Activated T-cell treated with anti-CD3 and anti-CD28 coated beads for 4 hours (primary cell): ENCODE measurements at places on chromosomes 1 and 21.

GRCh38 chr1:11741919-11742558 lies 6.1 kb downstream of the AGTRAP start:
- DNase-seq: no peak

- DNase-seq: no peak
These were observed 92.1 kb upstream of the EDN2 start for GRCh38 chr1:41576620-41577019.

GRCh38 chr1:183946320-183946613 lies 91.3 kb downstream of the COLGALT2 start:
- no peak for DNase-seq

- DNase-seq: no peak
These were observed 68.0 kb downstream of the PDE9A start for GRCh38 chr21:42721341-42721824.

GRCh38 chr1:29825941-29826415 lies 589.7 kb downstream of the PTPRU start:
- DNase-seq: no peak

DNA sequence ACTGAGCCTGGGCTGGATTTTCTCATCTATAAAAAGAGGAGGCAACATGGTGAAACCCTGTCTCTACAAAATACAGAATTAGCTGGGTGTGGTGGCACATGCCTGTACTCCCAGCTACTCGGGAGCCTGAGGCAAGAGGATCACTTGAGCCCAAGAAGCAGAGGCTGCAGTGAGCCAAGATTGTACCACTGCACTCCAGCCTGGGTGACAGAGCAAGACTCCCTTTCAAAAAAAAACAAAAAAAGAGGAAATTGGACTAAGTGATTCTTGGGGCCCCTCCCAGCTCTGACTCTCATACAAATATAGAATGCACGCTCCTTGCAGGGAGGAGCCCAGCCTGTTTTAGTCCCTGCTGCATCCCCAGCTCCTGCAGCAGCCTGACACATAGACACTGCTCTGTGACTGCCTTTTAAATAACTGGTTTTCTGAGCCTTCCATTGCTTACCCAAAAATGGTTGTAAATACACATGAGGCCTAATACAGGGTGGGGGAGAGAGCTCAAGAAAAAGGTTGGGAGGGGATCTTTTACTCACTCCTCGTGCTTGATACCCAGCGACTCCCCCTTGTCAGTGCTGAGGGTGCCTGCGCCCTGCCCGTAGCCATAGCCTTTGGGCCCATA lies 17.2 kb downstream of the CSRP1 start:
- DNase-seq: no peak

- no peak for DNase-seq
These were observed 34.0 kb upstream of the MEF2D start for GRCh38 chr1:156534424-156535060.

DNA sequence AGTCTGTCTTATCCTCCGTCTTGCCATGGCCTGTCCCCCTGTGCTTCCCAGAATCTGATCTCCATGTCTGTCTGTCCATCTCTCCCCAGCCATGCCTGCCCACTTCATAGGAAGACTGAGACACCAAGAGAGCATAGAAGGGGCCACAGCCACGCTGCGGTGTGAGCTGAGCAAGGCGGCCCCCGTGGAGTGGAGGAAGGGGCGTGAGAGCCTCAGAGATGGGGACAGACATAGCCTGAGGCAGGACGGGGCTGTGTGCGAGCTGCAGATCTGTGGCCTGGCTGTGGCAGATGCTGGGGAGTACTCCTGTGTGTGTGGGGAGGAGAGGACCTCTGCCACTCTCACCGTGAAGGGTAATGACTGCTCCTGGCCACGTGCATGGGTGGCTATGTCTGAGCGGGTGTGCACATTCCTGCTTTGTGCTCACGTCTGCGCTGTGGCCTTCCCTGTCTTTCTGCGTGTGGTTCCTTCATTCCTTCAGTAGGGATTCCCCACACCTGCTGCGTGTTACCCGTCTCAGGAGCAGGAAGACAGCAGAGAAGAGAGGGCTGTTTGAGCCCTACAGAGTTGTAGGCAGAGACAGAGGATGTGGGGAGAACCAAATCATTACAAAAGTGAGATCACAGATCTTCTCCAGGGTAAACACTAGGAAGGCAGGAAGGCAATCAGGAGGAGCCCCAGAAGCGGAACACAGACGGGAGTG lies 80.8 kb downstream of the OBSCN start:
- DNase-seq: no peak

- no peak for DNase-seq
These were observed 13.9 kb downstream of the PLA2G2F start for GRCh38 chr1:20153000-20153418.

DNA sequence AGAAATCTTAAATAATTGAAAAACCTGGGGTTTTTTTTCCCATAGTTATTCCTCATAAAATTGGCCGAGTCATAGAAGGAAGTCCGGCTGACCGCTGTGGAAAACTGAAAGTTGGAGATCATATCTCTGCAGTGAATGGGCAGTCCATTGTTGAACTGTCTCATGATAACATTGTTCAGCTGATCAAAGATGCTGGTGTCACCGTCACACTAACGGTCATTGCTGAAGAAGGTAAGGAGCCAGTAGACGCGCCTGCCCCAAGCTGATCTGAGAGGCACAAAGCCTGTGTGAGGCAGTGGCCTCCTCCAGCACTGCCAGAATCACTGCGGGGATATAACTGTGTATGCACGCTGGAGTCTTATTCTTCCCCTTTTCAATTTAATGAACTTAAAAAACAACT lies 100.3 kb downstream of the PHTF1 start:
- DNase-seq: no peak

DNA sequence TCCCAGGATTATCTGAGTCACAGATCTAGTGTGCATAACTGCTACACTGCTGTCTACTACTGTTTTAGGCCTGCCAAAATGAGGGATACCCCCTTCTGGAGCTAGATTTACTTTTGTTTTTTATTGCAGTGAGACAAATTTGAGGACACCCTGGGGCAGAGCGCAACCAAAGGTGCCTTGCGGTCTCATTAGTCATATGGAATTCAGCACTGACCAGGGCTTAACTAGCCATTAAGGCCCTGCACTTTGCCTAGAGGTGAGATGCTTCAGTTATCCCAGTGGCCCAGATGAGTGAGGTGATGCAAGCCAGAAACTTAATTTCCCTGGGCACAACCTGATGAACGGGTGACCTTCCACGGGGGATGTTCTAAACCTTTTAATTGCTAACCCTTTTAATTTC lies 998 bp upstream of the SPAG17 start:
- DNase-seq: no peak

GRCh38 chr1:50968821-50969610 lies 1.0 kb upstream of the CDKN2C start:
- peak; percentile 15 for DNase-seq

- DNase-seq: no peak
These were observed 45.5 kb downstream of the CACHD1 start for GRCh38 chr1:64515427-64515826.

DNA sequence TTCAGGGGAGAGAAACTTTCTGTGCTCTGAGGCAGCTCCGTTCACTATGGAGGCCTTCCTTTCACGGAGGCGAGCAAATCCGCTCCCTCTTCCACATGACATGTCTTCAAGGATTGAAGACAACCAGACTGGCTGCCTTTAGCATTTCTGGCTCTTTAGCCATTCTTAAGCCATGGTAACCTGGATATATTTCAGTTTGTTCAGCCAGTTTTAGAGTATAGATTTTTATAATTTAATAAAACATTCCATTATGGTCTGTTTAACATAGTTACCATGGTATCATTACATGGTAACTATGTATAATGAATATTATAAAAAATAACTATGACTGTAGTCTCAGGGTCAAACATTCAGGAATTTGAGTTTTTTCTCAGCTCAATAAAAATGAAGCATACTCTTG lies 54.2 kb upstream of the NFIA start:
- no peak for DNase-seq

GRCh38 chr1:198359024-198359653 lies 181.3 kb downstream of the ATP6V1G3 start:
- DNase-seq: no peak

GRCh38 chr21:45528981-45529784 lies 13.1 kb downstream of the SLC19A1 start:
- no peak for DNase-seq

- DNase-seq: no peak
These were observed 45.4 kb downstream of the ILDR2 start for GRCh38 chr1:166929911-166930310.

GRCh38 chr1:31003613-31004230 lies 61.8 kb downstream of the PUM1 start:
- no peak for DNase-seq

GRCh38 chr1:66831529-66832239 lies 30.6 kb upstream of the INSL5 start:
- no peak for DNase-seq

GRCh38 chr1:62229468-62229867 lies 34.8 kb downstream of the L1TD1 start:
- no peak for DNase-seq

GRCh38 chr1:116365353-116365780 lies 7.7 kb upstream of the ATP1A1 start:
- no peak for DNase-seq

GRCh38 chr21:46391773-46392172 lies 66.9 kb upstream of the DIP2A start:
- DNase-seq: no peak

DNA sequence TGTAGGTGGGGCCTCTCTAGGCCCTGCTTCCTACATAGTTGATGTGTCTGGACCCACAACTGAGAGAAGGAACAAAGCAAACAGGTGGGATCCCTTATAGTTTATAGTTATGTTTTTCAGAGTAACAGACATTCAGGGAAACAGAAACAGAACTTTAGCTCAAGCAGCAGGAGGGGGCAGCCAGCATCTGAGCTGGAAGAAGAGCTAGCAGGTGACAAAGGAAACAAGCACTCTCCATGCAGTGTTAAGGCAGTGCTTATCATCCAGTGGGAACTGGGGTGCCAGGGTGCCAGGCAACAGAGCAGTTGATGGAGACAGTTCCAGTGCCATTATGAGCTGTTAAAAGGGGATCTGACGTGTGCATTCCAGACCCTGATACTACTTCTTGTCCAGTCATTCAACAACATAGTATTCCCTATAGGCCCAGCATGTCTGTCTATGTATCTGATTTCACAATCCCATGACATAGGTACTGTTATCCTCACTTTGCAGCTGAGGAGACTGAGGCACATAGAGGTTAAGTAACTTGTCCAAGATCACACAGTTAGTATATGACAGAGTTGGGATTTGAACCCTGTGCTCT lies 13.5 kb downstream of the HIVEP3 start:
- no peak for DNase-seq

DNA sequence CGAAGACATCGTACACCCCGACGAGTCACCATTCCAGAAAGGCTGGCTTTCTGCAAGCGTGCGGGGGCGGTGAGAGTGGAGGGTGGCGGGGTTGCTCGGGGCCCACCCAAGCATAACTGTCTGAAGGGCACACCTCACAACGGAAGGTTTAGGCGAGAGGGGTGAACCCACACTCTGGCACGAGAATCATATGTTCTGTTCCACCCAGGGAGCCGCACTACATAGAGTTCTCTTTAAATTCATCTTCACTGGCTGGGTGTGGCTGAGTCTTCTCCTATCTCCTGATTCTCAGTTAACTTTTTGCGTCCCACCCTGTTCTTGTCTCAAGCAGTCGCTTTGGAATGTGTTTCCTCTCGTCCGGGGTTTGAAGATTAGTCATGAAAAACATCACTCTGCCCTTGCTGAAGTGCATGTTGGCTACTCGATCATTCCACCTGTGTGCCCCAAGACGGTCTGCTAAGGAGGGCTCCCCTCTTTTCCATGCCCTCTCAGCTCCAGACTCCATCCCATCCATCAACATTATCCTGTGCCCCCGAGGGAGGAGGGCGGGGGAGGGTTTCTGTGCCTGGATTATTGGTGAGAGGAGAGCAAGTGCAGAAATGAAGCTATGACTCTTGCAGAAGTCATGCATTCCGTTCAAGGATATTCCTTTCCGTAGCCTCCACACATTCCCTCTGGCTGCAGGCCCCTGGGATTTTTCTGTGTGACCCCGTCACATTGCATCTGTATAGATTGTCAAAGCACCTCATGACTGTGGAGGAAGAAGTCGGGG lies 53.5 kb upstream of the CD34 start:
- DNase-seq: no peak

GRCh38 chr1:239283216-239283615 lies 103.2 kb upstream of the CHRM3 start:
- no peak for DNase-seq

GRCh38 chr1:81582467-81582986 lies 218.2 kb upstream of the ADGRL2 start:
- DNase-seq: no peak

- no peak for DNase-seq
These were observed 16.8 kb upstream of the CD58 start for GRCh38 chr1:116587501-116588227.

DNA sequence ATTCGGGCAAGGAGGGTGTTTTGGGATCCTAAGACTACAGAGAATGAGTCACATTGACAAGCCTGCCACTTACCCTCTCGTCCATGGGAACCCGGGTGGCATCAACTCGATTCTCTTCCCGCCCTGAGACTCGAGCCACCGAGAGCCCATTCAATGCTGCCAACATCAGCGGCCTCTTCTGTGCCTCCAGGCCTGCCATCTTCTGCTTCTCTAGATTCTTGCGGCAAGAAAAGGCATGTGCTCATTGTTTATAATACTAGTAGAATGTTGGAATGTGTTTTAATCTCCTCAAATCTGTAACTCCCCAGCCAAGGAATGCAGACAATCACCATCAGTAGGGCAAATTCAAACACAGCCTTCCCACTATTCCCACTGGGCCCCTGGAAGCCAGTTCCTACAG lies 96.9 kb downstream of the SMYD2 start:
- DNase-seq: no peak

DNA sequence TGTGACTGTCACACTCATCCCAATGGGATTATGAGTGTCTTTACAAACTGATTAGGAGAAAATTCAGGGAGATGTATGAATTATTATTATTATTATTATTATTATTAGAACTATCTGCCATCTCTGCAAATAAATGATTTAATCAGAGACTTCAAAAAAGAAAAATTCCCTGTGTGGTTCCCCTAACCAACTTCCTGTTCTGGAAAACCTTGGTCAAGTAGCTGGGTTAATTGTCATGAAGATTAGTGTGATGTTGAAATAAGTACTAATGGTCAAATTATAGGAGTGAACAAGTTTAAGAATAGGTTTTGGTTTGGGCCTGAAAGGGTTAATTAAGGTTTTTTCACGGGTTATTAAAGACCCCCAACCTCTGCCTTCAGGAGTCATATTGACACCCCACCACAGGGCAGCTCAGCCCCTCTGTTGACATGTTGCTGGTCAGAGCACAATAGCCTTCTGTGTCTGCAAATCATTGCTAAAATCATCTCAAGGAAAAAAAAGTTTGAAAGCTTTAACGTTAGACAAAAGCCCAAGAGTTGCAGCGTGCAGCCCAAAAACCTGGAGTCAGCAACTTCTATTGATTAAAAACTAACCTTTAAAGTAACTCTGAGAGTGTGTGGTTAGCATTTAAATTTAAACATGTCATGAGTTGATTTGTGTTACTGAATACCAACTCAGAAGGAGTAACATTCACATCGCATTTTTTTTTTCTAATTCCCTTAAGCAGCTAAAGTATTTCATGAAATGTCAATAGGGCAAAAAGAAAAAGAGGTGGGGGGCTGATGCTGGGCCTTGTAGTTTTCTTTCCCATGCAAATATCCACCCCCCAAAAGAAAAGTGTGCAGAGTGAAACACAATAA lies 272.5 kb downstream of the TM2D1 start:
- no peak for DNase-seq
